T-helper 1 cell treated with Interleukin-12 subunit alpha and Interleukin-12 subunit beta and Interleukin-4 antibody, amounts not matched to agents 30 ng/mL and 1 ng/mL, for 36 hours (primary cell): ENCODE measurements at places on chromosomes 16 and 17. TPM values are rescaled to one million over a fixed set of nuclear protein-coding genes. Genes with fewer than 3 reads are reported as not detected.

The AOC2 gene
- total RNA-seq = 2.6 TPM in 2 replicates

The C17orf107 gene
- total RNA-seq = 0.95 and 1.3 TPM in 2 replicates

The CTDNEP1 gene
- total RNA-seq = 167 and 170 TPM in 2 replicates

The PIPOX gene
- 2.0 and 2.2 TPM in 2 replicates for total RNA-seq

The MT4 gene
- not detected in 2 replicates for total RNA-seq

The MYL4 gene
- 0.39 TPM in 1 of 2 replicates, not detected in the other for total RNA-seq

The HBA2 gene
- not detected in 2 replicates for total RNA-seq

The CORO6 gene
- total RNA-seq = 1.9 and 2.8 TPM in 2 replicates

The SOCS3 gene
- total RNA-seq = 198 and 201 TPM in 2 replicates

The STUB1 gene
- 73.9 and 81.6 TPM in 2 replicates for total RNA-seq

The WNT3 gene
- not detected in 2 replicates for total RNA-seq

The KRTAP1-5 gene
- total RNA-seq = not detected in 2 replicates

The SLC25A19 gene
- 48.4 and 52.7 TPM in 2 replicates for total RNA-seq

The KRT20 gene
- not detected in 2 replicates for total RNA-seq

The SLC25A11 gene
- 95.7 and 96.0 TPM in 2 replicates for total RNA-seq

The GNG13 gene
- total RNA-seq = not detected in 2 replicates

The ODAD4 gene
- total RNA-seq = 0.47 and 0.49 TPM in 2 replicates

The CCDC78 gene
- total RNA-seq = 1.7 and 2.4 TPM in 2 replicates
